HS-5 (cell line): ENCODE measurements at places on chromosomes 13 and 19.

DNA sequence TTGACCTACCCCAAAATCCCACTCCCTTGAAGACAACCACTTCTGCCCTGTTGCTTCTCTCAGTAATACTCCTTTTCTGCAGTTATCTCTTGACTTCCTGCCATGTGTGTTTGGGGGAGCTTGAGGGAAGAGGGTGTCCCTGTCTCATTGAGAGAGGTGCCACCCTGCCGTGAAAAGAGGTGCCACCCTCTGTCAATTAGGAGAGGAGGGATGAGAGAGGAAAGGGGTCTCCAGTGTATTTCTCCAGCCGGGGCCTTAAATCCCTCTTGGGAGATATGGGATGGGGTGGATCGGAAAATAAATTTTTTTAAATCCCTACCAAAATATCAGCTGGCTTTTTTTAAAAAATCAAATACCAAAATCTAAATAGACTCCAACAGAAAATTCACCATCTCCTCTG lies 16.5 kb downstream of the PLD3 start:
- DNase-seq, result no peak

DNA sequence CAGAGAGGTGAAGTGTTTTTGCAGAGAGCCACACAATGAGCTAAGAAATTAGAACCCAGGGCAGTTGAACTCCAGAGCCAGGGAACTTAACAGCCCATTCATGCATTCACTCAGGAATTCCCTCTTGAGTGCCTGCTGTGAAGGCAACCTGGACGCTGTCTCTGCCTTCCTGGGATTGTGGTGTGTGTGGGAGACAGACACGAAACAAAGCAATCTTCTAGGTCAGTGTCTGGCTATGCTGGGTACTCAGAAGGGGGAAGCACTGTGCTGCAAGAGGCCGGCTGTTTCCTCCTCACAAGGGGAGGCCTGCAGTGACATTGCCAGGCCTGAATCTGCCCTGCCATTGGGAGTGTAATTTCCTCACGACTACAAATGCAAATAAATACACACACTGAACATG lies 9.7 kb downstream of the BCKDHA start:
- no peak for DNase-seq

- no peak for DNase-seq
These were observed 16.2 kb downstream of the LMTK3 start for GRCh38 chr19:48495396-48495795.

- no peak for DNase-seq
These were observed 1.8 kb downstream of the ABHD13 start for GRCh38 chr13:108220041-108220440.

- DNase-seq, result no peak
These were observed 150.1 kb downstream of the TBC1D4 start for GRCh38 chr13:75331792-75332349.
